ENCODE measurements at places on chromosomes 2 and 18.
A peak's percentile ranks its signal among the peaks of the same experiment; 100 is the strongest.

GRCh38 chr2:224851811-224852210, 135.6 kb upstream of the CCDC195 start:
- no peak for DNase-seq

GRCh38 chr2:161131804-161132203, 28.4 kb upstream of the TANK start:
- DNase-seq: no peak

DNA sequence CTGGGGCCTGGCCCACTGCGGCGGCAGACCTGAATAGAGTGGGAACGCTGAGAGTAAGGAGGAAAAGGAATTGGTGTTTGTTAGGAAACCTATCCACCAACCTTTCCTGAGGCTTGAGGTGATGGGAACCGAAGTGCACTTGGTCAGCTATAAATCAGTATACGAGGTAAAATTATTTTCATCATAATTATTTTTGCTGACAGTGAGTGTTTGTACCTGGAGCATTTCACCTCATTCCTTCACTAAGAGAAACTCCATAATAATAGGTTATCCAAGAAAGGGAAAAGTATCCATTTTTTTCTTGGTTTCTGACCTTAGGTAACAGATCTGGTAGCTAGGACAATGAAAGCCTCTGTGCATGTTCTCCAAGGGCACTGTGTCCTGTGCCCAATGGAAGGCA, 138.6 kb upstream of the RGPD4 start:
- DNase-seq: no peak

GRCh38 chr2:67760995-67761394, 301.8 kb downstream of the C1D start:
- DNase-seq: no peak

DNA sequence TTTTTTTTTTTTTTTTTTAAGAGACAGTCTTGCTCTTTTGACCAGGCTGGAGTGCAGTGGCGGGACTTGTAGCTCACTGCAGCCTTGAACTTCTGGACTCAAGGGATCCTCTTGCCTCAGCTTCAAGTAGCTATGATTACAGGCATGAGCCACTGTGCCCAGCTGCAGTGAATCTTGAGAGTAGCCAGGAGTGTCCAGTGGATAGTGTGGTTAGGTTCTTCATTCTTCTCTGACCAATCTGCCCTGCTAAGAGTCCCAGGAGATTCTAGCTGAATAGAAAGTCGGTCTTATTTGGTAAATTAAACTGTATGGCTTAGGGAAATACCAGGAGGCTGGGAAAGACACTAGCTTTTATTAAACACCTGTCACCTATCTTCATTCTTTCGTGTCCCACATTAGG, 15.3 kb downstream of the USP39 start:
- DNase-seq: no peak

- no peak for DNase-seq
Observed at GRCh38 chr2:160423126-160423525, 70.5 kb downstream of the RBMS1 start.

DNA sequence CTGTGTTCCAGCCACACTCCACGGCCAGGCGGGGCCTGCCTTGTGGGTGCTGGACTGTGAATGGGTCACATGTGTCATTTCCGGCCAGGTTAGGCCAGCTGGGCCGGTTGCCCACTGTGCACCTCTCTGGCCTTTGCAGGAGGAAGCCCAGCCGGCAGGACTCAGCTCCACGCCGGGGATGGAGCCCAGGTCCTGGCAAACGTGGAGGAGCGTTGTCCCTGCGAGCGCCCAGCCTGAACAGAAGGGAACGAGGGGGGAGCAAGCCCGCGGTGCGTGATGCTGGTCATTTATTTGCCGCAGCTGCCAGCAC, 152.9 kb downstream of the PXDN start:
- DNase-seq: no peak

DNA sequence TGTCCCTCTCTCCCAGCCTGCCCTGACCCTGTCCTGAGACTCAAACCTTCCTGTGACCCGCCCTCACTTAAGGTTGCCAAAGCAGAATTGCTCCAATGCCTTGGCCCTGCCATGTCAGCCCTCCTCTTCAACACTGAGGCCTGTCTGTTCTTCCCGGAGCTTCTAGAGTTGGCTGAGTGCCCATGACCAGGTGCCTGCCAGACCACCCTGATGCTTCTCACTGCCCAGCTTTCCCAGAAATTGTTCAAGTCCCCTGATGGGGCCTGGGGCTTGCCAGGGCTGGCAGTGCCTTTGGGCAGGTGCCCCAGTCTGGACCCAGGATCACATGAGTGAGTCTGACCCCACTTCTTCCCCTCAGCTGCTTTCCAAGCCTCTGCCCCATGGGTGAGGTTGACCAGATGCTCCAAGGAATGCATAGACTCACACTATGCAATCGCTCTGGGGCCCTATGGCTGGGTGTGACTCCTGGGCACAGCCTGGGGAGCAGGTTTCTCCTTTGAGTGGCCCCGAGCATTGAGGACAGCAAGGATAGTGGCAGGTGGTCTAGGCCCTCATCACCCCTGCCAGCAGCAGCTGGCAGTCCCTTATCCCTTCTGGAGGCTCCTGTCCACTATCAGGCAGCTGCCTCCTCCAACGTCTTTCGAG, 3.1 kb upstream of the INPP5D start:
- no peak for DNase-seq

DNA sequence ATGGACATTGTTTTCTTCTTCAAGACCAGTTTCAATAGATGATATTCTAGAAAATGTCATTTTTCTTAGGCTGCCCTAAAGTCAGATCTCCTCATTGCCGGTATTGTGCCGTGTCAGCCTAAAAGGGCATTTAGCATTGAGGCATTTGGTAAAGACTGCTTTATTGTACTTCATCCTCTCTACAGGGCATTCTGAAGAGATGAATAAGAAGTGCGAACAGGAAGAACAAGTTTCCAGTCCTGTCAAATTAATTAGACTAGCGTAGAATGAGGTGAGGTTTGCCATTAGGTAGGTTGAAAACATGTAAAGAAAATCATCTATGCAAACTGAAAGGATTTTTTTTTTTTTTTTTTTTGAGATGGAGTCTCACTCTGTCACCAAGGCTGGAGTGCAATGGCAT, 60.6 kb downstream of the ETAA1 start:
- DNase-seq: no peak

DNA sequence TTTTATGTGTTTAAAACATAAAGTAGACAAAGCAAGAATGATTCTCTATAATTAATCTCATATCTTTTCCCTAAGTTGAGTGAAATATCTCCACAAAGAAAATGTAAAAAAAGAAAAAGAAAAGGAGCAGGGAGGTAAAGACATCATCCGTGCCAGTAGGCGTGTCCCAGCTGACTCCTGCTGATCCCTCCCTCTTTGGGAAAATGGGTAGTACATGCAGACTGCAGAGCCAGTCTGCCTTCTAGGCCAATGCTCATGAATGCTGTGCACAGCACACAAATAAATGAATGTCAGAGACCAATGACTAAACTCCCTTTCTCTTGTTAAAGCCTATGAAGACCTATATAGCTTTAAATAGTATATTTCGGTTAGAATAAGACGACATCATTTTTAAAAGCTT, 64.7 kb downstream of the RAPH1 start:
- no peak for DNase-seq

DNA sequence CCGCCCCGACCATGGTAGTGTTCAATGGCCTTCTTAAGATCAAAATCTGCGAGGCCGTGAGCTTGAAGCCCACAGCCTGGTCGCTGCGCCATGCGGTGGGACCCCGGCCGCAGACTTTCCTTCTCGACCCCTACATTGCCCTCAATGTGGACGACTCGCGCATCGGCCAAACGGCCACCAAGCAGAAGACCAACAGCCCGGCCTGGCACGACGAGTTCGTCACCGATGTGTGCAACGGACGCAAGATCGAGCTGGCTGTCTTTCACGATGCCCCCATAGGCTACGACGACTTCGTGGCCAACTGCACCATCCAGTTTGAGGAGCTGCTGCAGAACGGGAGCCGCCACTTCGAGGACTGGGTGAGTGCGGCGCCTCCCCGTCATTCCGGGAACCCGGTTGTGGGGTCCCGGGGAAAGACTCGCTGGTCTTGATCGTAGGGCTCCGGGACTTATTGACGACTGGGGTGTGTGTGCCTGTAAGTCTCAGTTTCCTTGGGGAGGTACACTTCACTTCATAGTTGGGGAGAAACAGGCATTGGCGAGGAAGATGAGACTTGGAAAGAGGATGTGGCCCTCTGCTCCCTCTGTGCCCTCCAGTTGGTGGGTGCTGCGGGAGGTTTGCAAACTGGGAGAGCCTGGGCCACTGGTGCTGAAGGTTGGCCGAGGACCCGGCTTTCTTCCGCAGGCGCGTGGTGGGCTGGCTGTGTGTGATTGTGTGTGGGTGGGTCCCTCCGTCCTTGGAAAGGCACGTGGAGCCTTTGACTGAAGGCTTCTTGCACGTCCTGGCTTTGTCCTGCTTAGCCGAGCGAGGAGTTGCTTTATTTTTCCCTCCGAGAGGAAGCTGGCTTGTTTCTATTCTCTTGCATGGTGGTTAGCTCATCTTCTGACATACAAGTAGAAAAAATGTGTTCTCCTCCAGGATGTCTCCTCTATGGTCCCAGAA, 886 bp downstream of the PRKCE start:
- DNase-seq: peak; percentile 25

DNA sequence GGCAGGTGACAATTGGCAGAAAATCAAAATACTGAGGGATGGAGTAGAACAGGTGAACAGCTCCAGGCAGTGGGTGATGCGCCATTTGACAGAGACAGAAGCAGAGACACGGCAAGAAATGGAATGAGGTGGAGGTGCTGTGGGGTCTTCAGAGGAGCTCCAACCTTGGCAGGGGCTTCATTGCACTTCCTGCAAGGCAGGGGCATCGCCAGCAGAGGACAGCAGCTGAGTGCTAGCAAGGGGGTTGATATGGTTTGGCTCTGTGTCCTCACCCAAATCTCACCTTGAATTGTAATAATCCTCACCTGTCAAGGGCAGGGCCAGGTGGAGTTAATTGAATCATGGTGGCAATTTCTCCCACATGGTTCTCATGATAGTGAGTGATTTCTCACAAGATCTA, 42.8 kb downstream of the CCDC68 start:
- no peak for DNase-seq

DNA sequence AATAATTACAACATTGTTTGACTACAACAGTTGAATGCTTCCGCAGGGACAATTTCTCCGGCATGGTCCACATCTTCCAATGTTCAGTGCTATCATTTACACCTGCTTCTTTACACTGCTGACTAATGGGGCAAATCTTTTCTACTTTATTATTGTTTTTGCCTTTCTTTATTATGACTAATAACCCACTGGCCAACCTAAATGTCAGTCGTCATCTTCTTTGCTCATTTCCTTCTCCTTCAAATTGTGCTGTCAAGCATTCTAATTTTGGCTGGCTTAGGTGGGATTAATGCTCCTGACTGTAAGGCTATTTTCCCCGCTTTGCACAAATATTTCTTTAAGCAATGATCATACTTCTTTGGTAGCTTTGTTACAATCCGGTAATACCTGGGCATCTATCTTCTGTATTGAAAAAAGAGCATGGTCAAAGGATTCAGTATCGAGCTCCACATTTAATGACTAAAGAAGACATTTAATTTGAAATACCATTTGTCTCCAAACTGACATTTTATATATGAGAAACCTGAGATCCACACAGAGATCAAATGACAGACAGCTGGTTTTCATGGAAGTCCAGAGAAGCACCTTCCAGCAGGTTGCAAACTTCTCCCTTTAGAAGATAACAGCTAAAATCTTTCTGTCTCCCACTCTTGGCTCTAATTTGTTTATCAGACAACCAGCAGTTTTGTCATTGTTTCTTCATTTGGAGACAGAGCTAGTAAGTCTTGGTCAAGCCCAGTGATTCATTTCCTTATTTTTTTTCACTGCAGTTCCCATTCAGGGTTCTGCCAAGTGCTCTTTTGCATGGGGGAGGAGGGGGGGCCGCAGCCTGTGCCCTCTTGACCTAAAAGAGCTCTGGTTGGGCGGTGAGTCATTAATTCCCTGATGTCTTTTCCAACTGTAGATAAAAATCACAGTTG, 132.9 kb downstream of the SOCS6 start:
- DNase-seq: no peak

- DNase-seq: peak; percentile 43
Observed at GRCh38 chr2:69816923-69817542, 12.4 kb upstream of the GMCL1 start.

DNA sequence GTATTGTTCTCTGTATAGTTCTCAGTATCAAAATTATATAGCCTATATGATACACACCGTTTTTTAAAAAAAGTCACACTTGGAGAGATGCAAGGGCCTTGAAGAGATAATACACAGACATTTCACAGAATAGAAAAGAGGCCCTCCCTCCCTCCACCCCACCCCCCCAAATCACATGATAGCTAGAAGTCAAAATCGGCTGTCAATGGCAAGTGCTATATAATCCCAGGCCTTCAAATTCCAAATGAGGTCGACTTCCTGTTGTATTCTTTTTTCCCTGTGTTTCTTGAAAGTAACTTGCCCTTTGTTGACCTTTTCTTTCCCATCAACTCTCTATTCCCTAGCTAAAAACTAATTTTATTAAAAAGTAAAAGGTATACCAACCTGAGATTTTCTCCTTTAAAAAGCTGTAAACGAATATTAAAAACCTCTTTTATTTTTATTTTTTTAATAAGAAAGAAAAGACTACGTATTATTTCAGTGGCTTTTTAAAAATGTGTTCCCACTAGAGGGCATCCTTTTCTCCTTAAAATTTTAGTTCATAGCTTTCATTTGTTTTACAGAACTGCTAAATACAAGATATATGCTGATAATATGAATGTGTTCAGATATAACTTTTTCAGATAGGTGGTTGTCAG, 46.6 kb downstream of the KCMF1 start:
- no peak for DNase-seq

- DNase-seq: no peak
Observed at GRCh38 chr2:105515581-105516415, 116.9 kb upstream of the FHL2 start.

- DNase-seq: no peak
Observed at GRCh38 chr2:176079285-176079830, 4.4 kb downstream of the EVX2 start.

- DNase-seq: no peak
Observed at GRCh38 chr2:57575700-57576268, 470.8 kb upstream of the VRK2 start.

- DNase-seq: no peak
Observed at GRCh38 chr2:53452400-53452799, 315.2 kb upstream of the CHAC2 start.

GRCh38 chr2:46302005-46302695, 4.9 kb downstream of the EPAS1 start:
- DNase-seq: no peak

Data from stimulated activated CD4-positive, alpha-beta T cell treated with anti-CD3 and anti-CD28 coated beads, Interleukin-12 subunit alpha, Interleukin-12 subunit beta, amount 100 ng/mL, for 4 hours (primary cell).